Stimulated activated CD8-positive, alpha-beta memory T cell treated with anti-CD3 and anti-CD28 coated beads, Interleukin-4, amount 100 ng/mL, for 4 hours (primary cell): ENCODE measurements at places on chromosomes 16 and 17.
A peak's percentile ranks its signal among the peaks of the same experiment; 100 is the strongest.

- no peak for DNase-seq
These were observed 13.0 kb downstream of the NMRAL1 start for GRCh38 chr16:4461250-4462085.

- no peak for DNase-seq
These were observed 128.9 kb downstream of the BRIP1 start for GRCh38 chr17:61734466-61734865.

- no peak for DNase-seq
These were observed 446 bp upstream of the COQ7 start for GRCh38 chr16:19066988-19067348.

DNA sequence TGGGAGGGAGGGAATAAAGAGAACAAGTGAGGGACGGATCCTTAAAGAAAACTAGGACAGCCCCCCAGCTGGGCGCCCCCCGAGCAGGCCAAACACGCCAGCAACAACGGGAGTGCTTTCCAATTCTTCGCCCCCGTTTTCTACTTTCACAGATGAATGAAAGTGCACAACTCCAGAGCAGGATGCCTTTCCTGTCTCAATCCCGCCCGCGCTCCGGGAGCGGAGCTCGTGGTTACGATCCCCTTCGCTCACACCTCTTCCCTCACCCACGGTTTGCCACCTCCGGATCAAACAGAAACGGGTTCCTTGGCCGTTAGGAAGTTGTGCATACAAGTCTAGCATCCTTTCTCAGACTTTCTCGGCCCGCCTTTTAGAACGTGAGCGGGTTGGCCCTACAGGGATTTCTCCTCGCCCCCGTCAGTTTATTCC lies 680 bp downstream of the SKA2 start:
- DNase-seq = no peak

- DNase-seq = peak; percentile 34
These were observed 448 bp downstream of the STAT5B start for GRCh38 chr17:42275527-42276358.

DNA sequence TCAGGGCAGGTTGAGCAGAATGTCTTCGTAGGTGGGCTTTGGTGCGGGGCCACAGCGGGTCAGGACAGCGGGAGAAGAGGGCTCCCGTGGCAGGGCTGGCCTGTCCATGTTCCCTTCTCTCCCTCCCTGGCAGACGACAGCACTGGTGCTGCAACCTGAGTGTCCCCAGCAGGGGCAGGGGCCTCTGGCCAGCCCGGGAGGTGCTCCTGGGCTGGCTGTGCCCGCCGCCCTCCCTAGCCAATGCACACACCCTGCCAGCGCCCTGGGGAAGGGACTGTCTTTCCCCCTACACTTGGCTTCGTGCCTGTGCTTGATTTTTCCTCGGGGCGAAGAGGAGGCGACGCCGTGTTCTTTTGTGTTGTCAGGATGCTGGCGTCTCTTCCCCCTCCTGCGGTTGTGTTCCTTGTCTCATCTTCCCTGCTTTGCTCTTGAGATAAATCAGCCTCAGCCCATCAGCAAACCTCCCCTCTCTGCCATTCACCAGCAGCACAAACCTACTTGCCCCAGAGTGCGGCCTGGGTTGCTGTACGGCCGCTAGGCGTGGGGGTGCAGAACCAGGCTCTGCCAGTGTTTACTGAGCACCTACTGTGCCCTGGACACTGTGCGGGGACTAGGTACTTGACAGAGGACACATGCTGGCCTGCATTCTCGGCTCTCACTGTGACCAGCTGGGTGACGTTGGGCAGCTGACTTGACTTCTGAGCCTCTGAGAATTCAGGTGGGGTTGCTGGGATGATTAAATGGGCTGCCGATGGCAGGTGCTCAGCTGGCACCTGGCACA lies 237.3 kb upstream of the CIBAR2 start:
- no peak for DNase-seq

GRCh38 chr16:88872650-88873331 lies 6.3 kb upstream of the PABPN1L start:
- DNase-seq = no peak
